GM12864 (cell line): ENCODE measurements at places on chromosomes 2 and 18.

DNA sequence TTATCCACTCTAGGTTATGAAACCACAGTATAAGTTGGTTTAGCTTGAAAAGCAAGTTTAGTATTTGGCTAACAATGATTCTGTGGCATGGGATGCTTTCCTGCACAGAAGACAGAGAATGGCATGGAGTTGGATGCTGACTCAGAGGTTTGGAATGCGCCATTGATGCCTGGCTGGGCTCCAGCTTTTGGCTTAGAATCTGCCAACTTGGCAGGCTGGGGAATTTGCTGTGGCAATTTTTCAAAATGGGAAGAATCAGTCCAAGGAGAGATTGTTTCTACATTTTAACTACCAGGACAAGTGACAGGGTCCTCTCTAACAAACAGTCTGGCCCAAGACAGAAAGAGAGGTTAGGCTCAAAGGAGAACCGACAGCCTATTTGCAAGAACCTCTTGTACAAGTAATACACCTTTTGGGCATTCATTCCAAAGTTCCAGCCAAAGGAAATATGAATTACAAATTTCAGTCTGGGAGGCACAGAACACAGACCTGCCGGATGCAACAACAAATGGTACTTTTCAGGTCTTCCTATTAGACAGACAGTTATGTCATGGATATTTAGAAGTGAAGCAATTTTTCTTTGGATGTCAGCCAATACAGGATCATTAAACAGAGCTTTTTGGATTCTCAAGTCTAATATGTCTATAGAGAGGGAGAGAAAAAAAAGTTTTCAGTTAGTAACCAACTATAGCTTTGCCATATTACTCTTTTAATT, 1027.7 kb downstream of the TMEM182 start:
- no peak for DNase-seq

- DNase-seq: peak; percentile 16
Measured at GRCh38 chr2:235779444-235779896, 285.6 kb downstream of the AGAP1 start.

GRCh38 chr2:157290525-157290924, 33.0 kb downstream of the GALNT5 start:
- DNase-seq: no peak

- DNase-seq: no peak
Measured at GRCh38 chr2:64957109-64957903, 31.9 kb upstream of the SLC1A4 start.

DNA sequence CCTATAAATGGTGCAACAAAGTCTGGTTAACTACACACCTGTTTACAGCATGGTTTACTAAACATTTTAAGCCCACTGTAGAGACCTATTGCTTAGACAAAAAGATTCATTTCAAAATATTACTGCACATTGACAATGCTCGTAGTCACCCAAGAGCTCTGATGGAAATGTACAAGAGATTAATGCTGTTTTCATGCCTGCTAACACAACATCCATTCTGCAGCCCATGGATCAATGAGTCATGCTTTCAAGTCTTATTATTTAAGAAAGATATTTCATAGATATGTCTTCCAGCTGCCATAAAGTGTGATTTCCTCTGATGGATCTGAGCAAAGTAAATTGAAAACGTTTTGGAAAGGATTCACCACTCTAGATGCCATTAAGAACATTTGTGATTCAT, 781.1 kb downstream of the MBD2 start:
- DNase-seq: no peak

DNA sequence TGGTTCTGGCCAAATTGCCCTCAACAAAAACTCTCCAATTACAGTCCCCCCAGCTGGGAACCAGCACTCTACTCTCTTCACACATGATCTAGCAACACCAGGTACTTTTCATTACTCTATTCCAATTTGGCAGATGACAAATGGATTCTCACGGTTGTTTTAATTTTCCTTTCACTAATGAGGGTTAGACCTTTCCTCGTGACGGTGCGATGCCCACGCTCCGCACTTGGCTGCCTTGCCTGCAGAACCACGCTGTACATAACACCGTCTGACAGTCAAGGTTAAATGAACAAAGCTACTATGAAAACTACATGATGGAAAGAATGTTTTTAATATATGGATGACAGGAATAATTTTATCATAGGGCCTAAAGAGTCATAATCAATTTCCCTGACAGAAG, 141.5 kb downstream of the FBXO15 start:
- DNase-seq: no peak

DNA sequence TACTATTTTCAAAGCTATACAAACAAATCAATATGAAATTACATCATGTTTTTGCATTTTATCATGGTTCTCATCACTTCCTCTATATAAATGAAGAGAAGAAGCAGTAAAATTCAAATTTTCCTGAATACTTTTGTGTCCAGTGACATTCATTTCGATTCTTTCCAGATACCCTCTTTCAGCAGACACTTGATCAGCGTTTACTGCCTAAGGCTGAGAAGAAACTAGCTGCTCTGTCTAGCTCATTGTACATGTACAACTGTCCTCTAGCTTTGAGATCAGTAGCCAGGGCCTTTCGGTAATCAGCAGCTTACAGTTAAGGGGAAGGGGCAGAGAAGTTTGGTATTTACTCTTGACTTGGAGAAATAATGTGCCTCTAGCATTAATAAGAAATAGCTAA, 4.8 kb downstream of the VRK2 start:
- no peak for DNase-seq
